ENCODE measurements at places on chromosomes 13 and 19.

- no peak for DNase-seq
Observed at GRCh38 chr13:61463024-61463423, 47.4 kb upstream of the PCDH20 start.

- no peak for DNase-seq
Observed at GRCh38 chr13:52833296-52833875, 15.1 kb downstream of the PCDH8 start.

DNA sequence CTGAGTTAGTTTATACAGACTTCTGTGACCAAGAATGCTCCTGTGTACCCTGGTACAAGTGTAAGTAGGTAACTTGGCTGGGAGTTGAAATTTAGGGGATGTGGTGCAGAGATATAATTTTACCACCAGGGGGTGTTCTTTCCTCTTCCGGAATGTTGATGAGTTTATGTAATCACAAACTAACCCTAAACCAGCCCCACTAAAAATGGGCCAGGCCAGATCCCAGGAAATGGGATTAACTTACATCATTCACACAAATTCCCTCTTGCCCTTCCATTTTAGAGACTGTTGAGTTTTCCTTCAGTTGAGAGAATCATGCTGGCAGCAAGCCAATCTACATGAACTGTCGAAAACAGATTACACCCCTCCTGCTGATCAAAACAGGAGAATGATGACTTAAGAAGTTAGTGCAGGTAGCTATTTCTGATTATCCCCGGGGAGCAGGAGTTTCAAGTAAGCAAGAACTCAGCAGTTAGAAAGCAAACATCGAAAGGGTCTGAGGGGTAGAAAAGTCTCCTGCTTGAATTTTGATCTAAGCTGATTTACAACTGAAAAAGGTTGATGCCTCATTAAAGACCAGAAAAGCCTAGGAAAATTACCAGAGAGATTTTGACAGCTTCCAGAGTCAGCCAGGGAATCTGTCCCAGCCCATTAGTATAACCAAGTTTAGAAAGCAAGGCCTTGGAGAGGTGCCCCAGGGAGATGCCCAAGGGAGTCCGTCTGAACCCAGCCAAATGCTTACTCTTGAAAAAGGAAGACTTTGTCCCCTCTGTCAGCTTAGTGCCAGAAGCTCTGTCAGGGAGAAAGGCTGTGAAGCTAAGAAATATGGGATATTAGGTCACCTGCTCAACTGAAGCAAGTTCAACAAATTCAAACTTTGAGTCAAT lies 32.3 kb upstream of the MED4 start:
- peak; percentile 45 for DNase-seq

DNA sequence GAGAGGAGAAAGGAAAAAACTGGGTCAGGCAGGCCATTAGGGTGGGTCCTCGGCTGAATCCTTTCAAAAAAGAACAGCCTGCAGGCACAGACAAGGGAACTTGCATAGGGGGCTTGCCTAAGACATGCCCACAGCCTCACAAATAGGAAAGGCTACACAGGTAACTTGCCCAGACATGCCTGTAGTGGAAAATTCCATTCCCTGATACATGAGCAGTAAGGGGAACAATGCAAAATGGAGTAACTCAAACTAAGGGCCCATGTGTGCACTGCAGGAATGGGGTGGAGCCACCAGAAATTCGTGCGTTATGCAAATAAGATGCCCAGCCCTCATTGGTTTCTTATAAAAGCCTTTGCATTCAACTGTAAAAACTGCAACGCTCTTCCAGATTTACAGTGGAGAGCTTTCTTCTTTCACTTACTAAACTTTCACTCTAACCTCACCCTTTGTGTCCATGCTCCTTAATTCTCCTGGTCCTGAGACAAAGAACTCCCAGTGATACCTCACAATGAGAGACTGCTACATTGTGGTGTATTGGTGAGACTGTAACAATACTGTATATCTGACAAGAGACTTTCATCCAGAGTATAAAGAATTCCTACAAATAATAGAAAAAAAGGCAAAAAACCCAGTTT lies 59.5 kb upstream of the SLITRK1 start:
- DNase-seq: no peak

GRCh38 chr19:16889366-16889882 lies 625 bp downstream of the F2RL3 start:
- DNase-seq: no peak

GRCh38 chr19:6499052-6499790 lies 2.9 kb downstream of the TUBB4A start:
- no peak for DNase-seq
